ENCODE measurements at places on chromosomes 6 and 20.

DNA sequence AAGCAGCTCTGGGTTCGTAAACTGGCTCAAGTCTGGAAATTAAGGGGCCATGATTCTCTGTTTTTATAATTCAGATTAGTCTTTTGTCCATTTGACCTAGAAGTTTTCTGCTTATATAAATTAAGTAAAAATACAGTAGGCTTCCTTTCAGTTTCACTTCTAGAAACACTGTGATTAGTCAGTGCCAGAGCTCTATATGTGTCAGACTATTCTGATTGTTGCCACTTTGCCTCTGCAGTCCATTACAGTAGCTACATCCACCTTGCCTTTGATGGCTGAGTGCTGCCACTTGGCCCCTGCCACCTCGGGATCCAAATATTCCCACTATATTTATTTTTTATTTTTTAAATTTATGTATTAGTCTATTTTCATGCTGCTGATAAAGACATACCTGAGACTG lies 7.9 kb downstream of the ZC2HC1B start:
- no peak for DNase-seq

GRCh38 chr6:158868890-158869825 lies 50.0 kb upstream of the EZR start:
- DNase-seq = no peak

- DNase-seq = no peak
Observed at GRCh38 chr6:130526466-130526865, 160.6 kb downstream of the TMEM200A start.

GRCh38 chr6:15447546-15448267 lies 201.8 kb downstream of the JARID2 start:
- no peak for DNase-seq

DNA sequence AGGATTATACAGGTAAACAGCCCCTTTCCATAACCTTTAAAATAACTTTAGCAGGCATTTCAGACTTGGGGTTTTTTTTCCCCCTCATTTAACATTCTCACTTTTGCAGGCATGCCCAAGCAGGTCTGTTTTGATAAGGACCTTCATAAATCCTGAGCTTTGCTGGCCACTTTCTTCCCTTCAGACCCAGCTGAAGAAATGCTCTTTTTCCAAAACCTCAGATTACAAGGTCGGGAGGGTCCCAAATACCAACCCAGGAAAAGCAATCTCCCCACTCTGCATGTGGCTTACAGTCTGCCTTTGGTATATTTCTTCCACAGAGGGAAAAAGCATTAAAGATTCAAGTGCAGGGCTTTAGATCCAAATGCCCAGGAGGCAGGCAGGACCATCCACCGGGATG lies 6.8 kb downstream of the NFATC2 start:
- DNase-seq = no peak

DNA sequence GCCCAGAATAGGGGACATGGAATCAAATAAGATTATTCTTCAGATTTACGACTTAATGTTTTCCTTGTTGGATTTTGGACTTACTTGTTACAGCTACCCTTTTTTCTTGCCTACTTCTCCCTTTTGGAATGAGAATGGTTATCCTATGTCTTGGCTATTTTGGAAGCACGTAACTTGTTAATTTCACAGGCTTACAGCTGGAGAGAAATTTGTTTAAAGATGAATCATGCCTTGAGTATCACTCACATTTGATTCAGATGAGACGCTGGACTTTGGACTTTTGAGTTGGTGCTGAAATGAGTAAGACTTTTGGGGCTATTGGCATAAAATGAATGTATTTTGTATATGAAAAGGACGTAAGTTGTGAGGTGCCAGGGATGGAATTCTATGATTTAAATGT lies 83.3 kb downstream of the SMPDL3A start:
- no peak for DNase-seq

- no peak for DNase-seq
Observed at GRCh38 chr6:34248198-34248726, 544 bp downstream of the SMIM29 start.

DNA sequence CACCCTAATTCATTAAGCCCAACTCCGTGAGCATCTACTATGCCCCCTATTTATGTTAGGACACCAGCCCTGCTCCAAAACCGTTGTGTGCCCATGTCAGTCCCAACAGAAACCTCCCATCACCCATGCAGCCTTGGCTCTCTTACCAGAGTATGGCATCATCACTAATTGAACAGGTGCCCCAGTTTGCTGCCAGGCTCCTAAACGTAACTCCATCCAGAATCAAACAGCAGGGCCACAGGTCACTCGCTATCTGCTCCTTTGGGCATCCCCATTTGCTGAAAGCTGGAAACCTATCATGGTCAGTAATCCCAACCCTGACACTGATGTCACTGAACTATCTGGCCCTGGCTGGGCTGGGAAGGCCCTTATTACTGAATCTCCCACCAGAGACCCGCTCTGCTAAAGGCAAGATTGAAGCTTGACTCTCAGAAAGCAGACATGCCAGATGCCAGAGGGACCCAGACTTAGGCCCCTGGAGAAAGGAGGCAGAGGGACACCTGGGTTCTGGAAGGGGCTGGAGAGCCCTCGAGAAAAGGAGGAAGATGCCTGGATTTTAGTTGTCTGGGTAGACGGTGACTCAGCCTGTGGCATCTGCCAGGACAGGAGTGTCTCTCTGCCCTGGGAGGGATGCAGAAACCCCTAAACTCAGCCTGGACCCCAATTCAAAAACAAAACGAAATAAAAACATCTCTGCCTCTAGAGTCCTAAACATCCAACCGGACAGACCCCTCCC lies 14.0 kb downstream of the MUCL3 start:
- no peak for DNase-seq

- DNase-seq = no peak
Observed at GRCh38 chr20:40704828-40705227, 15.8 kb upstream of the MAFB start.

DNA sequence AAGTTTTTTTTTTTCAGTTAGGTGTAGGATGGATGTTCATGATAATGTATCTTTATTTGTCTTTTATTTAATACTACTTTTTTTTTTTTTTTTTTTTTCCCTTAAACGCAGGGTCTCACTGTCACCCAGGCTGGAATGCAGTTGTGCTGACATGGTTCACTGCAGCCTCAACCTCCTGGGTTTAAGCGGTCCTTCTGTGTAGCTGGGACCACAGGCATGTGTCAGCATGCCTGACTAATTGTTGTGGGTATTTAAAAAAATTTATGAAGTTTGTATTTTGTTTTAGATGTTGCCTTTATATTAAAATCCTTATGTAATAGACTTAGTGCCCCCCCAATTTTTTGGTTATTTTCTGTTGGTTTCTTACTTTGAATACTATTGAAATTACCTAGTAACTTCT lies 42.6 kb downstream of the NCOA3 start:
- DNase-seq = no peak

DNA sequence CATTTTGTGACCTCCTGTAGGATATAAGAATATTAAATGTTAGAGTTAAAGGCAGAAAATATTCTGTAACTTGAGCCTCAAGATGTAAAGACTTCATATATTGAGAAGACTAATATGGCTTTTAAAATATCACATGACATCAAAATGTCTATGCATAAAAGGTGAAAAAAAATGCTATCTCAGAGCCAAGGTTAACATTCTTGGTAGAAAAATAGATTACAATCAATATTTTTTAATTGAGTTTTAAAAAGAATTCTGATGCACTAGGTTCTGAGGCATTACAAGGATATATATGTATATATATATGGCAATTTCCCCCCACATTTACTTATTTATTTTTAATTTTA lies 46.2 kb upstream of the RAB23 start:
- no peak for DNase-seq

GRCh38 chr6:42996513-42996912 lies 12.1 kb downstream of the PPP2R5D start:
- no peak for DNase-seq

DNA sequence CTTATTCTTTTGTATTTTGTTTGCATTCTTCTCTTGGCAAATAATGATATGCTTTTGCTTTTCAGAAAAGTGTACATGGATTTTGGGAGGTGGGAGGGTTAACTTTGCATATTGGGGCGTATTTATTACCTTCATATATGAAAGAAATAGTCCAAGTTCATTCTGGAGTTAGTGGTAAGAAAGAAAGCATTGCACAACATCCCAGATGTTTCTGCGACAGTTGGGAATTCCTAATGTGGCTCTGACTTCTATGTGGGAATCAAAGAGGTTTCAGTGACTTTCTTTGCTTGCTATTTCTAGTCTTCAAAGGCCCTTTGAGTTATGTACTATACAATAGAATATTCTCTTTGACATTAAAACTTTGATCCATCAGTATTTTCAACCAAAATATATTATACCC lies 78.1 kb downstream of the MMUT start:
- no peak for DNase-seq

GRCh38 chr6:56514395-56514794 lies 128.3 kb downstream of the DST start:
- DNase-seq = no peak

- no peak for DNase-seq
Observed at GRCh38 chr6:142153196-142153595, 6.1 kb downstream of the VTA1 start.

- DNase-seq = no peak
Observed at GRCh38 chr6:6826095-6826901, 237.8 kb downstream of the LY86 start.

DNA sequence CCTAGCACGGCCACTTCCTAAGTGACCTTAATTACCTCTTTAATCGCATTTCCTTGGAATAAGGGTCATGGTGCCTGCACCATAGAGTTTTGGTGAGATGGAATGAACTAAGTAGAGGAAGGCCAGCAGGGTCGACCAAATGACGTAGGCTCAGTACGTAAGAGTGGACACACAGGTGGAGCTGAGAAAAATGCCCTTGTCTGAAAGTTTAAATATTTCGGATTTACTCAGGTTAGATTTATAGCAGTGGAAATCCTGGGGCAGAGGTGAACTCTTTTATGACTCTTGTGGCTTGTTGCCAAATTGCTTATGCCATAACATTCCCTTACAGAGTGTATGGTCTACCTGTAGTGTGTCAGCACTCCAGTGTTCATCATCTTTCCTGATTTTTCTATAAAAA lies 23.6 kb upstream of the BTBD3 start:
- DNase-seq = no peak

- no peak for DNase-seq
Observed at GRCh38 chr6:81253821-81254220, 498.7 kb downstream of the TENT5A start.

DNA sequence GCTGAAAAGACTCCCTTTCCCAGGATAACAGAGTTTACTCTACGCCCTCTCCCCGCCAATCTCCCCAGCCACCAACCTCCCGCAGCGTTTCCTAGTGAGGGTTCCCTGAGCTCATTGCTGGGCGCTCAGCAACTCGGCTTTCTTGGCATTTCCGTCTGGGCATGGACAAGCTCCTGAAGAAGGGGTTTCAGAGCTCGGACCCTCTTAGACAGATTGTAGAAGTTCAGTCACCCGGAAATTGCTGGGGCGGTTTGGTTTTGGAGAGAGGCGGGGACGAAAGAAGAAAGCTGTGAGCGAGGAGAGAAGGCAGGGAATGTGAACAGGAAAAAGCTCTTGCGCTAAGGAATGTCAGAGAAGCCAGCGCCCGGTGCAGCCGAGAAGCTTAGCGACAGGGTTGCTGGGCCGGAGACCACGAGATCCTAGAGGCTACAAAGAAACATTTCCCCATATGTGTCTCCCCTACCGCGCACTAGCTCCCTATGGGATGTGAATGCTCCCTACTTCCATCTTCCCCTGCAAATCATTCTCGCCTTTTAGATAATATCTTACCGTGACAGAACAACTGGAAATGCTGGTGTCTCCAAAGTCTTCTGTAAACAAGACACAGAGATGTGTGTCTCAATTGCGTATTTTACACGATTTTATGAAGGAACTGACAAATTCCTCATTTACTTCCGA lies 15.8 kb downstream of the POM121L2 start:
- DNase-seq = no peak

- no peak for DNase-seq
Observed at GRCh38 chr6:158374020-158374419, 61.8 kb downstream of the TULP4 start.

DNA sequence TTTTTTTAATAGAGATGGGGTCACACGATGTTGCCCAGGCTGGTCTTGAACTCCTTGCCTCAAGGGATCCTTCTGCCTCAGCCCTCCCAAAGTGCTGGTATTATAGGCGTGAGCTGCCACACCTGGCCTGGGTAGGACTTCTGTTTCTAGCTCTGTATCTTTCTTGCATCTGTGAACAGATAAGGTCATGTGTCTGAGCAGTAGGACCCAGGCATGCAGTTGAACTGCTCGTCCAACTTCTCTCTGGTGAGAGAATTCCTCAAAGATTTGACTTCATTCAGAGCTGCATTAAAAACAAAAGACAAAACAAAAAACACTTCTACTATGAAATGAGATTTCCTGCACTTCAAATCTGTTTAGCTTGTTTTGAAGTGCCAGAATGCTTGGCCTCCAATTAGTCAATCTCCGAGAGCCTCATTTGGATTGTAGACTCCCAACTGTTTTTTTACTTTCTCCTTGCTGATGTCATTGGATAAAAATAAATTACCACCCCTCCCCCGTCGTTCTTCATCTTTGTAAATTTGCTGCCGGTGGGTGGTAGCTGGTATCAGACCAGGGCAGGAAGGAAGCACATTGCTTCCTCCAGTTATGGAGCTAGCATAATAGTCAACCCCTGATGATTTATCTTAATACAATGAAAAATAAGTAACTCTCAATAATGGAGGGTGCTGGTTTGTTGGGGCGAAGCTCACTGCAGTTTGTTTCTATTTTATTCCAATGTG lies 17.6 kb downstream of the CD109 start:
- no peak for DNase-seq

GRCh38 chr20:56829788-56830385 lies 200.8 kb downstream of the TFAP2C start:
- DNase-seq = no peak

- no peak for DNase-seq
Observed at GRCh38 chr6:10262505-10262904, 152.4 kb downstream of the TFAP2A start.

GRCh38 chr20:14415467-14415866 lies 78.1 kb upstream of the FLRT3 start:
- DNase-seq = no peak

DNA sequence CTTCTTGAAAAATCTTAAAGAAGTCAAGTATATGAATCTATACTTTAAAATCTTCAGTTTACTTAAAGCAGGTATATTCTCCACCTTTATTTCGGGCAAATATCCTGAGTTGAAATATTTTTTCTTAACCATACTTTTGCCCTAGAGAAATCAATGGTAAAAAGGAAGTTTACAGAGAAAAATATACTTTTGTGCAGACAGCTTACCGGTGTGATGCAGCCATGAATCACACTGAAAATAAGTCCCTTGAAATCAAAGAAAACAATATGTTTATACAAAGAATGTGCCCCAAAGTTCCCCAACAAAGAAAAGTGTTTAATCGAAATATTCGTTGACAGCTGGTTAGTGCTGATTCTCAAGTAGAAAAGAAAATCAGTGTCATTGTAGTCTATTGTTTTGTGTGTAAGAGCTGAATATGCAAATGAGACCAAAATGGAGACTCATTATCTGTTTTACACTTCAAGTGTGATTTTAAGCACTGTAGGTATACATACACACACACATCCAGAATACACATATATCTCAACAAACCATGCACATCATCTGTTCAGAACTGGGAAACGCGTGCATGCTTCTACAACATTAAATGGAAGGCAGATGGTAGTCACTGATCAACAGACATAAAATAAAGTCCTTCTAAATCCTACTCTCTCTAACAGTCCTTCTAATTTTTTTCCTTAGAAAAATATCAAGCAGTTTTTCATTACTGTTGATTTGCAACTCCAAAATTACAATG lies 73.3 kb downstream of the BTBD9 start:
- DNase-seq = no peak

GRCh38 chr6:145015739-145016558 lies 719.4 kb downstream of the EPM2A start:
- no peak for DNase-seq
